ENCODE measurements at places on chromosomes 6 and 20.

- DNase-seq, result no peak
Measured at GRCh38 chr6:13695252-13695651, 16.4 kb downstream of the RANBP9 start.

GRCh38 chr20:6113951-6114350 lies 8.9 kb downstream of the FERMT1 start:
- no peak for DNase-seq

DNA sequence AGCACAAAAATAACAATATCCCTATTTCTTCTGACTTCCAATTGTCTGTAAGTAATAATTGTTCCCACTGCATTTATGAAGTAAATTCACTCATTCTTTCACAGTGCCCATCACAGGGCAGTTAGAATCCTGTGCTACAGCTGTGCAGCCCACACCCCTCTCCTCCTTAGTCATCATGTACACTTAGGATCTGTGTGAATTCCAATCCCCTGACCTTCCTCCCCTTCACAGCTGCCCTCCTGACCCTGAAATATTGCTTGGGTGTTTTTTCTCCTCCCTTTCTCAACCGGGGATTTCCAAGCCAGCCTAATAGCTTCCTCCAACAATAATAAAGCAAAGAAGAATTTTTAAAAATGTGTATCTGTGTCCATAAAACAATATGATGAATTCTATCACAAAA lies 91.5 kb upstream of the BEND6 start:
- DNase-seq, result no peak

DNA sequence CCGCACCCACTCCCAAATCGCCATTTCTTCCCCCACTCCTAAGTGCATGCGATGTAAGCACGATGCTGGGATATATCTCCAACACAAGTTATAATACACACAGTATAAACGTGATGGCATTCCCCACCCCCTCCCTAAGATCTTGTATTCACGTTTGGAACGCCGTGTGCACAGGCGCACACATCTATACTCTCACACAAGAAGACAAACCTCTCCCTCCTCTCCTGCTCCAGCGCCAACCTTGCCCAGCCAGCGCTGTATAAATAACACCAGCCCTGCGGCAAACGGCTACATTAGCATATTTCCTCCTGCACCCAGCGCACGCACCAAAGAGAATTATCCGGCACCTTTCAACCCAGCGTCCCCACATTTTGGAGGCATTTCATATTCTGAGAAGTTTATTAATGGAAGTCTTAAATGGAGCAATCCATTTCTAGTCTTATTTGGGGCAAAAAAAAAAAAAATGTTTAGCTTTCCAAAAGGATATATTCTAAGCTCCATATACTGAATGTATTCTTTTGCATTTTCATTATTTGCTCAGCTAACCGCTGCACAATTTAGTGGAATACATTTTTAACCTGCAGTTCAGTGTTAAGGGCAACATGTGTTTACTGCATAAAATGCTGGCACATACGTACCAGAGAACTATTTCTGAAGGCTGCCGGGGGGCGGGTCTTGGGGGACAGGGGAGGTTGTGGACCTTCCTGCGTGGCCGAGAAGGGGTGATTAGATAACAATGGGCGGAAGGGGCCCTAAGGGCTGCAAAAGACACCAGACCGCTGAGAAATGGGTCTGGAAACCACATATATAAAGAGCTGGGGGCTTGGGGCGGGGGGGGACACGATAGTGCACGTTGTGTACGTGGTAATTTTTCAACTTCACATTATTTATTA lies 1.1 kb upstream of the SLC22A23 start:
- no peak for DNase-seq

DNA sequence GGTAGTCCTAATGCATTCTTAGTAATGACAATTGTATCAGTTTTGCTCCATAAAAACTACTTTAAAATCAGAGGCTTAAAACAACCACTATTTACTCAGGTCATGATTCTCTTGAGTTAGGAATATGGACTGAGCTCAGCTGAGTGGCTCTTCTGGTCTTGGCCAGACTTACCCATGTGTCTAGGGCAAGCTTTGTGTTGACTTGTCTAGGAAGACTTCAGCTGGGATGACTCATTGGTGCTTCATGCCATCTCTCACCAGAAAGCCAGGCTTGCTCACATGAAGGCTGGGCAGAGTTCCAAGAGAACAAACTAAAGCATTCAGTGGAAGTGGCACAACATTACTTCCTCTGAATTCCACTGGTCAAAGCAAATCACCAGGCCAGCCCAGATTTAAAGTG lies 155.3 kb downstream of the DHX35 start:
- DNase-seq, result no peak

GRCh38 chr6:98787435-98787834 lies 46.9 kb upstream of the POU3F2 start:
- no peak for DNase-seq

DNA sequence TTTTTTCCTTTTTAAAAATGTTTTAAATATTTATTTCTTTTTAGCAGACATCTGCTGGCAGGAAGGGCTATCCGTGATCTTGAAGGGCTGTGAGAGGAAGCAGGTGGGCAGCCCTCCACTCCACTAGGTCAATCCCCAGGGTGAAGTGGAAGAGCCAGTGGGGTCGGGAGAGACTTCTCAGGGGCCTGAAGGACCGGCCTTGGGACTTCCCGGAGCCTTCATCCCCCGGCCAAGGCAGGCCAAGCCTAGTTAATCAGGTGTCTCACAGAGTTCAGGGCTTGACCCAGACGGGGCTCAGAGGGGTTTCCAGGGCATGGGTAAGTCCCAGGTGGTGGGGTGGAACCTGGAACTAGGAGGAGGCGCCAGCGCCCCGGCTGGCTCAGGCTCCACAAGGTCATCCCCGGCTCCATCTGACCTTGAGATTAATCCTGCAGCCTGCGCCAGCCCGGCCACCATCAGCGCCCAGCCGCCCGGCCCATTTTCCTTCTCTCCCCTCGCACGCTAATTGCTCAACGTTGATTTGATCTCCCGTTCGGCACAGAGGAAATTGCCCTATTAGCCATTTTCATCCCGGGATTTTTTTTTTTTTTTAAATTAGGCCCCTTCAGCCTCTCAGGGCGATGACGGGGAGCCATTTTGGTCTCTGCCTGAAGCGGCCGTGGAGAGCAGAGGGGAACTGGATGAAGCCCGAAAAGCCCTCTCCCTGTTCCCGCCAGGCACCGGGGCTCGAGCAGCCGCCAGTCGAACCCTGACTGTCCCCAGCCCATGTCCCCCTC lies 44.4 kb downstream of the MDFI start:
- DNase-seq, result no peak

GRCh38 chr6:4931530-4932227 lies 72.2 kb downstream of the RPP40 start:
- no peak for DNase-seq

DNA sequence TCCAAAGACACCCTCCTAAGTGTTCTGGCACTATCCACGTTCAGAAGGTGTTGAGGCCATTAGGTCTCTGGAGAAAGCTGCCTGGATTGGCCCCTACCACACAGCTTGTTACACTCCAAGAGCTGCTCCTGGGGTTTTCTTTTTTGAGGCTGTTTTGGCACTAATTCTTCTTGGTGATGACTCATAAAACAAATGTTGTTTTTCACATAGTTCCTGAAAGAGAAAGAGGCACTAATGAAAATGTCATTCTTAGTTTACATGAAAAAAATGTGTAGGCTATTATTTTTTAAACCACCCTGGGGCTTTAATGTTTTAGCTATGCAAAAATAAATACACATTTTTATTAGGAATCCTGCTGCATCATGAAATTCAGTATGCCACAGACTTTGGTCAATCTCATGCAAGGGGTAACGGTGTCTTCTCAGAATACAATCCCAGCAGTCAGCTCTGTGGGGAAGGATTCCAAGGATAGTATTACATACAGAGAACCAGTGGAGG lies 38.1 kb downstream of the TBPL1 start:
- DNase-seq, result no peak

DNA sequence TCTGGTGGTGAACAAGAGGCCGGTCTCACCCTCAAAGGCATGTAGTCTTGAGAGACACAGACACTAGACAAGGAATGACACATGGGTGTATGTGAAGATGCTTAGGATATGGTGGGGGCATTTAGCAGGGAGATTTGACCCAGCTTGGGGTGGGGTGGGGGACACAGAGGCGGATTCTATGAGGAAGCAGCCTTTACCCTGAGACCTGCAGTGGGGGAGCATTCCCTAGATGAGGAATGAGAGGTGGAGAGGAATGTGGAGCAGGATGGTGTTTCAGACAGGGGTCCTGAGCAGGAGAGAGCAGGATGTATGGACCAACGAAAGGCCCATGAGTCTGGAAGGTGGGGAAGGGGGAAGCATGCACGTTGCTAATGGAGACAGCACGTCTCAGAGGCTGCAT lies 57.8 kb downstream of the PHACTR3 start:
- DNase-seq, result no peak

DNA sequence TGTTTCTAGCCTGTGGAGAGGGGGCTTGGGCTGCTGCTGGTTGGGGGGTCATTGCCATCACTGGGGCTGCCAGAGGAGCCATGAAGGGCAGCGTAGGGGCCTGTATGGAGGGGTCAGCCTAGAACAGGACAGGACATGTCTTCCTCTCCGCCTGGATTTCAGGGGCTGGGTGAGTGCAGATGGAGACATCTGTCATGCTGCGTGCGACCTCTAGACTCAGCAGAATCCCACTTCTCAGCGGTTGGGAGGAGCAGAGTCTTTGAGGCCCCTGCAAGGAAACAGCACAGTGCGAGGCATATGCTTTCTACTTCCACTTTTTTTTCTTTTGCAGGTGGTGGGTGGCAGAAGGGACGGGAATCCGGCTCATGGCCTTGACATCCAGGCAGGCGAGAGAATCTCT lies 67.9 kb downstream of the EZR start:
- DNase-seq, result no peak

DNA sequence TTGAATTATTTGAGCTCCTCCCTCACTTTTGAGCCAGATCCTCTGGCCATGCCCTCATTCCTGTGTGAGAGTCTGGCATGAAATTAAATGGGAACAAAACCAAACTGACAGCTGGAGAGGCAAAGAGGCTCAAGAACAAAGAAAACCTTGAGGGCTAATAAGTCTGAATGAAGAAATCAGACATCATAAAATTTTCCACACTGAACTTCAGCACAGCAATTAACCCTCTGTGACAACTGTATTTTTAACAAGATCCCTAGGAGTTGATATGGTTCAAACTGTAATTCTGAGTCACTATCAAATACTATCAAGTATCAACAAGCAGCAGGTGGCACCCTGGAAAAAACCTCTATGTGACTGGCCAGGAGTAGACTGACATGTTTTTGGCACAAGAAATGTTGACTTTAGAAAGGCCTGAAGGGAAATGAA lies 109.4 kb upstream of the EMILIN3 start:
- no peak for DNase-seq

DNA sequence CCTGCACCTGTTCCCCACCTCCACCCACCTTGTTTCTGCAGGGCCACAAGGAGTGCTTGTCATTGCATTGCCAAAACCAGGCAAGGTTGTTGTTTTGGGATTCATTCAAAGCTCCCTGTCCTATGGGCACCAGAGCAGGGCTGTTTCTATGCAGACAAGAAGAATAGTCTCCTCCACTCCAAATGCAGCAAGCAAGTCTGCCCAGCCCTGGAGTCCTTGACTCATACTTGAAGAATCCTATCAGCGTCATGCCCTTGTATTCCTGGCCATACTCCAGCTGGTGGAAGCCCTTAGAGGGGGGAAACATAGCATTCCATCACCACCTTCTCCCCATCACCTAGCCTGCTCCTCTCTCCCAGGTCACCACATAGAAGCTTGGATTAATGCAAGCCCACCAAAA lies 145.3 kb upstream of the ECI2 start:
- no peak for DNase-seq

DNA sequence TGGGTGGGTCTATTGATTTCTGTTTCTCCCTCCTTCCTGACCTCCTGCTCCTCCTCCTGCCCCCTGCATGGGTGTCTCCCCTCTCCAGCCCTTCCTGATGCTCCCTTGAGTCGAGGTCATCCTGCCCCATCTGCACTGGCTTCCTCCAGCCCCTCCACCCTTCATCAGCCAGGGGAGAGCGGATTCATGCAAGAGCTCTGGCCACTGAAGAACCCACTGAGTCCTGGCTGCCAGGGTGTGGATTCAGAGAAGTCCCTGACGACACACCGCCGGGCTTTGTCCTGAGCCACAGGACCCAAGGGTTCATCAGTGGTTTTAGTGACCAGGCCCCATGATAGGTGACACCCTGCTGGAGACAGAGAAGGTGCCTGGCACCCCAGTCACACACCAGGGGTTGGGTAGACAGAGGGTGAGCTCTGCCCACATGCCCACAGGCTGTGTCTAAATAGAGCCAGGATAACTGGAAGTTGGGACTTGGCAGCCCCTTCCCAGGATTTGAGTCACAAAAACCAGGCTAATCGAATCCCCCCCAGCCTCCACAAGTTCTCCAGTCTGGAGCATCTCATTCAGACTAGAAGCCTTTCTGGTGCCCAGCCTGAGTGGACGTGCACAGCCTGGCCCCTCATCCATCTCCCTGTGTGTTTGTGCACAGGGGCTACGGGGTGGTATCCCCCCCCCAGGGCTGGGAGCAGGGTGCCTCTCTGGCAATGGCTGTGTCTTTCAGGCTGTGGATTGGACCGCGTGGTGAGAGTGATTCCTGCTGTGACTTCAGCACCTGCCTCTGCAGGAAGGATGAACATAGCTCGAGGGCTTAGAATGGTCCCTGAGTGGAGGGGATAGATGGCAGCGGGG lies 1.2 kb downstream of the GFRA4 start:
- DNase-seq, result no peak

DNA sequence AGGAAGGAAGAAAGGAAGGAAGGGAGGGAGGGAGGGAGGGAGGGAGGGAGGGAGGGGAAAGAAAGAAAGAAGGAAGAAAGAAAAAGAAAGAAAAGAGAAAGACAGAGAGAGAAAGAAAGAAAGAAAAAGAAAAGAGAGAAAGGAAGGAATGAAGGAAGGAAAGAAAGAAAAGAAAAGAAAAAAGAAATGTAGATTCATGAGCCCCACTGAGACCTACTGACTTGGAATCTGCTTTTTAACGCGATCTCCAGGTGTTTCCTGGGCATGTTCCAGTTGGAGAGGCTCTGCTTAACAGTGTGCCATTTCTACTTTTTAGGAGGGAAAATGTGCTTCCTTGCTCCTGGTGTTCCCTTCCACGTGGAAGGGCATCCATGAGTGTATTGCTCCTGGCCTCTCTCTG lies 16.4 kb downstream of the DEFB132 start:
- DNase-seq, result no peak

- no peak for DNase-seq
Measured at GRCh38 chr6:89689732-89690131, 51.2 kb upstream of the LYRM2 start.

- no peak for DNase-seq
Measured at GRCh38 chr20:44743916-44744655, 1.6 kb upstream of the KCNK15 start.

DNA sequence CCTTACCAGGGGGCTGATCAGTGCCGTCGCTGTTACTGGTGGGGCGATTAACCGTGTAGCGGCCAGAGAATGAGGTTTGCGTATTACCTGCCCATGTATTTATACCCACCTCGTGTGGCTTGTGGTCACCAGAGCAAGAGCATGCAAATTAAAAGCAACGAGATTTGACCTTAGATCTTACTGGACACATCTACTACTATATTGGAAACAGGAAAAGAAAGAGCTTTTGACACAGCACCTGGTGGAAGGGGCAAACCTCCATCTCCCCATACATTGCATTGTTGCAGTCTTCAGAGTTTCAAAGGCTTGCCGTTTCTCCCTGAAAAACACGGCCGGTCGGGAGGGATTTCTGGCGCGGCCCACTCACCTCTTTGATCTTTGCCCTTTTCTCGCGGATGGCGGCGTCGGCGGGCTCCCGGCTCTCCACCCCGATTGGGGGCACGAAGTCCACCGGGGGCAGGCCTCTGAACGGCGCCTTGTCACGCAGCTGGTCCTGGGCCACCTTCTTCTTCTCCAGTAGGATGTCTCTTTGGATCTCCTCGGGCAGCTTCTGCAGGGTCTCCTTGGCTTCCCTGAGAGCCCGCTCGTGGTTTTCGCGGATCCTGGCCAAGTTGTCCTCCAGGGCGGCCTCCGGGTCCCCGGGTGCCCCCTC lies 1.3 kb downstream of the MAN1A1 start:
- DNase-seq, result no peak

All from T-helper 17 cell (primary cell).